ENCODE measurements at places on chromosomes 1 and 21. TPM values are rescaled to one million over a fixed set of nuclear protein-coding genes. Genes with fewer than 3 reads are reported as not detected.

The PLEKHG5 gene
- 11.6 TPM for polyA plus RNA-seq

The WNT9A gene
- polyA plus RNA-seq: 0.36 TPM

The ZC3H11A gene
- polyA plus RNA-seq: 43.6 TPM

The ARHGAP30 gene
- polyA plus RNA-seq: 0.02 TPM

The FMOD gene
- polyA plus RNA-seq: 2.4 TPM

The NOS1AP gene
- polyA plus RNA-seq: 0.20 TPM

GRCh38 chr21:16488042-16488441 lies 758.3 kb downstream of the USP25 start:
- DNase-seq: no peak

DNA sequence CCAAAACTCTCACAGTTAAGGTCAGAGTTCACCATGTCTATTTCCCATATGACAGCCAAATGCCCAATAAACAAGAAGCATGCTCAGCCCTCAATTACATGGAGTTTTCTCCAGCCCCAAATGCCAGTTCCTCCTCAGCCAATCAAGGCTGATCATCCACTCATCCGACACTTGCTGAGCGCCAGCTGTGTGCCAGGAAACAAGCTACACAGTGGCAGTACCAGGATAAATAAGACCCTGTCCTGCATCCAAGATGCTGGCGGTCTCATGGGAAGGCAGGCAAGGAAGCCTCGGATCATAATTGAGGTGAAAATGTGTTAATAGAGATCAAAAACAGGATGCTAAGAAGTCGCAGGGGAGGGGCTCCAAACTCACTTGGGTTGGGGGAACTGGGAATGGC lies 7.7 kb downstream of the ZBTB17 start:
- DNase-seq: no peak

GRCh38 chr1:53525595-53525994 lies 66.4 kb downstream of the DMRTB1 start:
- DNase-seq: no peak

DNA sequence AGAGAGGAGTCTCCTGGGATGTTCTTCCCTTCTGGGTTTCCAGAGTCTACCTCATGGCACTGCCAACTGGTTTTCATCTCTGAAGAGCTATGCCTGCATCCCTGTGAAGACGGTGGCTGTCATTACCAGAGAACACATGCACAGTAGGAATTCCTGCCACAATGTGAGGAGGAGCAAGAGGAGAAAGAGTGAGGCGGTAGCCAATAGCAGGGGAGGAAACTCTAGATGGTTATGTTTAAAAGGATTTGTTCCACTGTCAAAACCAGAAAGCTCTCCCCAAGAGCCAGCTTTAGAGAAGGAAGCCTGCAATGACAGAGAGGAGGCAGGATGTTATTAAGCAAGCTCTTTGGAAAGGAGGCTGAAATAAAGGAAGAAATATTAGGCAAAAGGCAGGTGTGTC lies 12.3 kb downstream of the LMX1A start:
- DNase-seq: no peak

- DNase-seq: peak; percentile 54
These were observed 245.3 kb downstream of the SLC45A1 start for GRCh38 chr1:8562881-8563865.

GRCh38 chr1:16156848-16157495 lies 1.1 kb upstream of the EPHA2 start:
- peak; percentile 71 for DNase-seq

- peak; percentile 64 for DNase-seq
These were observed 139.6 kb downstream of the TOMM20 start for GRCh38 chr1:234989019-234989418.

DNA sequence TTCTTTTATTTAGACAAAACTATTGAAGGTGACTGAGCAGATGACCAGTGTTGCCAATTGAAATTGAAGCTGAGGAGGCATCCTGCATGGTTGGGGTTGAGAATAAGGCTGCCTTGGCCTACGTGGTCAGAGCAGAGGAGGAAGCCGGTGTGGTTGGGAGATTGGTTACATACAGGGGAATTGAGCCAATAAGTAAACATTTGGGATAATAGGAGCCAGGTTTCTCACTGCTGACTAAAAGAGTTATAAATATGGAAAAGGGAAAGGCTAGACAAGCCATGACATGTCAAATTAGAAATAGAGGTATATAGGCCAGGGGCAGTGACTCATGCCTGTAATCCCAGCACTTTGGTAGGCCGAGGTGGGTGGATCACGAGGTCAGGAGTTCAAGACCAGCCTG lies 15.8 kb downstream of the SNX7 start:
- DNase-seq: peak; percentile 85

DNA sequence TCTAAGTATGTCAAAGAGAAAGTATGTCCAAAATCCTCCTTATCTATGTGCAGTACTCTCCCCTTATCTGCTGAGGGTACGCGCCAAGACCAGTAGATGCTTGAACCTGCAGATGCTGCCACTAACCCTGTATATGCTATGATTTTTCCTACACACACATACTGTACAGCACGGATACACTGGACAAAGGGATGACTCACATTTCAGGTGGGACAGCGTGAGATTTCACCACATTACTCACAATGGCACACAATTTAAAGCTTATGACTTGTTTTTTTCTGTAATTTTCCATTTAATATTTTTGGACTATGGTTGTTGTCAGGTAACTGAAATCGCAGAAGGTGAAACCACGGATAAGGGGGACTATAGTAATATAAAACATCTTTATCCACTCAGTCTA lies 4.1 kb downstream of the ORC1 start:
- DNase-seq: no peak

DNA sequence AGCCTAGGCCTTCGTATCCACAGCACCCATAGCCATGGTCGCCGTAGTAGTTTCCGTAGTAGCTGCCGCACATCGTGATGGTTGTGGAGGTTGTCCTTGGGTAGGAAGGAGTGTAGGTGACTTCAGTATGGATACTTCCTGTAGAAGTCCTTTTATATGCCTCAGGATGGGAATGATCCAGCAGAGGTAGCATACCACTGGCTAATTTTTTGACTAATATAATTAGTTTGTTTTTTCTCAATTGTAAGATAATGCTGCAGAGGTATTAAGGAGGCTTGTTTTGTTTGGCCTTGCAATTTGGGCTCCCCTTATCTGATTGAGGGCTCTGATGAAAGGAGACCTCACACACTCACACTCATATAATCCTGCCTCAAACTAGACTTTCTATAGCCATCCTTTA lies at the start of gene KRTAP6-2:
TSS of gene KRTAP6-2 (minus strand) at position 101 of the 400 bp plus-strand sequence. CDS start at position 73, 28 bp downstream.
- no peak for DNase-seq

- no peak for DNase-seq
These were observed 739.7 kb downstream of the LTN1 start for GRCh38 chr21:28252928-28253327.

DNA sequence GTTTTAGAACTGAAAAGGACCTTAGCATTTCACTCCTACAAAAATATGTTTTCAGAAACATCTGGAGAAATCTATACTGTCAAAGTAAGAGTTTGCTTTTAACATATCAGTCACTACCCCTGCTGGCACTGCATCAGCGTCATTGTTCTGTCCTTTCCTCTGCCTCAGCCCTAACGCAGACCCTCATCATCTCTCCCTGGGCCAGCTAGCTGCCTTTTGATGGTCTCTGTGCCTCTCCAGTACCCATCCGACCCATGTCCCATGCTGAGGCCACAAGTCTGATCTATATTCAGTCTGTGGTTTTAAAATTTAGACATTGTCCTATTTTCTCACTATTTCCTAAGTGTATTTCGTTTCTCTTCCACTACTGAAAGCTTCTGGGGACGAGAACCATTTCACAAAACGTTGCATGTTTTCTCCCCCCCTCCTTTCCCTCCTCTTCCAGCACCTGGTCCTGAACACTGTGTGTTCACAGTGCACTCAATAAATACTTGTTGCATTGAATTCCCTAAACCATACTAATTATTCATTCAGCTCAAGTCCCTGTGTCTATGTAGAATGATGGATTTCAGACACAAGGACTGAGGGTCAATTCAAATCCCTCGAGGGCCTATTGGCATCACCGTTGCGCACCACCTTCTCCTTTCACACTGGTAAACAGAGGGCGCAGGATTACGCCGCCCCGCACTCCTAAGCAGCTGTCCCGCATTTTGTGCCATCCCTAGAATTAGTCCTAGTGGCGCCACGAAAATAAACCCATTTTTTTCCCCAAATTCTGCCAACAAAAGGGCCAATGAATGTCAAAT lies 53.4 kb downstream of the CD2 start:
- no peak for DNase-seq

Data from IMR-90 (cell line).